ENCODE measurements at places on chromosomes 11 and 22.

DNA sequence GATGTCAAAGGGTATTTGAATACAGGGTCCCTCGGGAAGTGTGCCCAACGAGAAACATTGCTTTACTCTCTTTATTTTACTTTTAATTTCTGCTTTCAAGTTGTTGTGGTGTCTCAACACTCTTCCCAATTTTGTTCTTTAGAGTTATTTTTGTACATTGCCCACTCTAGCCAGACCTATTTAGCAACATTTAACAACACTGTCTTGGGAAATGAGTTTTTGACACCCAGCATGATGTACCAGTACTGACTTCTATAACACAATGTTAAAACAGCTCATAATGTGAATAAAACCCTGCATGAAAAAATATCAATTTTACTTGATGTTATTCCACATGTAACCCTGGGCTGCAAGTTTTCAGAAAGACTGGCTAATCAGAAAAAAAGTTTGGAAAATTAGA, 350.2 kb upstream of the PITPNB start:
- no peak for DNase-seq

- DNase-seq: peak; percentile 30
These were observed 563 bp downstream of the BID start for GRCh38 chr22:17773606-17774205.

DNA sequence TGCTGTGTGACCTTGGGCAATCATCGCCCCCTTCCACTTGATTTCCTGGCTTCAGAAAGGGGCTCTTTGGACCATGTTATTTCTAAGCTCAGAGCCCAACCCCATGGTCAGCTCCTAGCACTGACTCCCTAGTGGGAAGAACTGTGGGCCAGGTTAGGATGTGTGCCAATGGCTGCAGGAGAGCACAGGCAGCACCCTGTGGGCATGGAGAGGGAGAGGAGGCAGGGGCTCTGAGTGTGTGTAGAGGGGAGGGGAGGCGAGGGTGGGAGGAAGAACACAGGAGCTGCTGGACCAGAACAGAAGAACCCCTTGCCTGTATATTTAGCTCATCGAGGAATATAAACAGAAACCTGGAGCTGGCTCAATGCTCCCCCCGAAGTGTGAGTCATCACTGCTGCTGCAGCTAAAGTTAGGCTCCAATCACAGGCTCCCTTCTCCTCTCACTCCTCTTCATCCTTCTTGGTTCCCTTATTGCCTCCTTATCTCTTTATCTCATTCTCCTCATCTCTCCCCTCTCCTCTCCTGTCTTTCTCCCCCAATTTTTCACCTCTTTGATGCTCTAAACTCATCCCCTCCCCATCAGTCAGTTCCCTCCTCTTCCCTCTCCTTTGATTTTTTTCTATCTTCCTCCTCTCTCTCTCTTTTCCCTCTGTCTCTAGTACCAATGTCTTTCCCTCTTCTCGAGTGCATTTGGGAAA, 14.5 kb upstream of the RPS19BP1 start:
- DNase-seq: no peak

DNA sequence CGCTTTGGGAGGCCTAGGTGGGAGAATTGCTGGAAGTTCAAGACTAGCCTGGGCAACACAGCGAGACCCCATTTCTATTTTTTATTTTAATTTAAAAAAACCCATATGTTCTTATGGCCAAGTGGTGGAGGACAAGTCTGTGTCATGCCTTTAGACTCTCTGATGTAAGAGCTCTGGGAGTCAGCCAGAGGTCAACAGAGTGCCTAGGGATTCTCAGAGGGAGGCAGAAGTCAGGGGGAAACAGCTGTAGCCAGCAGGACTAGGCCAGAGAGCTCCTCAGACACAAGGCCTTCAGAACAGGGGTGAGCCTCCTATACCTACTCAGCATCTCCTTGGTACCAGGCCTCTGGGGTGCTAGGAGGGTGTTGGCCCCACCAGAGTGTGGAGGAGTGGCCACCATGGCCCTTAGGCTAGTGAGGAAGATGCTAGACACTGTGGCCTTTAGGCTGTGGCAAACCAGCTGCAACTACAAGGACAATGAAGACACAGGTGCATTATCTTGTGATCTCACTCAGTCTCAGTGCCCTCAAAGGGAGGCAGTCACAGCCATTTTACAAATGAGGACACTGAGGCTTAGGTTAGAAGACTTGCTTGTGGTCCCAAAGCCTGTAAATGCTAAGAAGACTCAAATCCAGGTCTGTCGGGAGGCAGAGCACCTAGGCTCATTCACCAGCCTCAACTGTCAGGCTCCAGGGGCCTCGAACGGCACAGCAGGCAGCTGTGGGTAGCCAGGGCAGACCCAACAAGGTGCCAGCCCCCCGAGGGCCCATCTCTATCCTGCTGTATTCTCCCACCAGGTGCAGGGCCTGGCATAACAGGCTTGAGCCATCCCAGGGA, 5.0 kb downstream of the ZP1 start:
- DNase-seq: no peak

DNA sequence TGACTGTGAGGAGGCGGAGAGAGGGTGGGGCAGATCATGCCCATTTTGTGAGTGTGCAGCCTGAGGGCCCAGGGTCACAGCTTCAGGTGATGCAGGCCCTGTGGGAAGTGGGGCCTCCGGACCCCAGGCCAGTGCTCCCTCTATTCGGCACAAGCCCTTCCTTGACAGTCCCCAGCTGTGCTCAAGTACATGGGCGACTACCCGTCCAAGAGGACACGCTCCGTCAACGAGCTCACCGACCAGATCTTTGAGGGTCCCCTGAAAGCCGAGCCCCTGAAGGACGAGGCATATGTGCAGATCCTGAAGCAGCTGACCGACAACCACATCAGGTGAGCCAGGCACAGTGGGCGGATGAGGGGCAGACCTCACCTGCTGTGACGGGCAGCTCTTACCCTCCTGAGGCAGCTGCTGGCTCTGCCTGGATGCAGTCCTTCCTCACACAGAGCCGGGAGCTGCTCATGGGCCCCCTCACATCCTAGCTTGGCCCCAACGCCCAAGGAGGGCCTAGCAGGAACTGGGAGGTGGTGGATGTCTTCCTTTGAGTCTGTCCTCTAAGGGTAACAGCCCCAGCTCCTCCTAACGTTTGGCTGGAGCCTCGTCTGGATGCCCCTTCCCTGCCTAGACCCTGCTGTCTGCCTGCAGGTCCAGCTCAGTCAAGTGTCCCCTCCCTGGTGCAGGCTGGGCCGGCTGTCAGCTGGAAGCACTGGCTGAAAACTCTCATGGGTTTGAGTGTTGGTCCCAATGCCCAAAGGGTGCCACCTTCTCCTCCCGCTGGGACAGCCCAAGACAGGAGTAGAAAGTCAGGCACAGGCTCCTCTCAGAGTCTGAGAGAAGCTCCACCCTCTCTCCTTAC, 76.1 kb downstream of the MYO7A start:
- no peak for DNase-seq

DNA sequence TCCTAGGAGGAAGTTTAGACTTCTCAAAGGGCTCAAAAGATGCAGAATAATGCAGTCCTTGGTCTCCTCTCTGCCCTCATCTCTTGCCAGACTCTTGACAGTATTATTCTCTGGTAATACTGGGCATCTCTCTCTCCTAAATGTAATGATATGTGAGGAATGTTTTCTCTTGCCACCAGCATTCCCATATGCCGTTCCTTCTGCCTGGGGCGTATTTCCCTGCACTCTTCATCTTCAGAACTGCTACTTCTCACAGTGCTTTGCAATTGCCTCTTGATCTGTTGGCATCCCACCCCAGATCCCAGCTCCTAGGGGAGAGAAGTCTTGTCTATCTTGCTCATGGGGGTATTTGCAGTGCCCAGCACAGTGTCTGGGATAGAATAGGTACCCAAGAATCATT, 107.4 kb downstream of the RASSF10 start:
- no peak for DNase-seq

GRCh38 chr11:127859941-127860354, 727.4 kb downstream of the ETS1 start:
- no peak for DNase-seq

Measured in uterus (tissue), 4 donors.